ENCODE measurements at places on chromosomes 3 and 15.
A peak's percentile ranks its signal among the peaks of the same experiment; 100 is the strongest.

DNA sequence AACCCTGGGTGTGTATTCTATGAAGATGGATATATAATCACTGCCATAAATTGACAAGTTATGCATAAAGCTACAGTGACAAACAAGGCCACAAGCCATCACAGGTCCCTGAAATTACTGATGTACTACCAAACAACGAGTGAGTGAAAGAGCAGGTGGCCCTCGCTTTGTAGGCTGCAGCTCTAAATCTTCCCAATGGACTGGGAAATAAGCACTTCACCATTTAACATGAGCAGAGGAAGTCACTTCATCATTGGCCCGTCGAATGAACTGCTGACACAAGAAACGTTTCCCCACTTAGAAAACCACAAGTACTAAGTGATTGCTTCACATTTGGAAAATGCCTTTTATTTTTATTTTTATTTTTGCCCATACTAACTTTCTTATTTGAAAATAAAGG is 218.0 kb downstream of the ZNF385D start:
- no peak for DNase-seq

GRCh38 chr3:165854696-165855095 is 17.5 kb upstream of the BCHE start:
- peak; percentile 34 for DNase-seq

GRCh38 chr15:71290881-71291635 is 175.8 kb downstream of the THSD4 start:
- no peak for DNase-seq

DNA sequence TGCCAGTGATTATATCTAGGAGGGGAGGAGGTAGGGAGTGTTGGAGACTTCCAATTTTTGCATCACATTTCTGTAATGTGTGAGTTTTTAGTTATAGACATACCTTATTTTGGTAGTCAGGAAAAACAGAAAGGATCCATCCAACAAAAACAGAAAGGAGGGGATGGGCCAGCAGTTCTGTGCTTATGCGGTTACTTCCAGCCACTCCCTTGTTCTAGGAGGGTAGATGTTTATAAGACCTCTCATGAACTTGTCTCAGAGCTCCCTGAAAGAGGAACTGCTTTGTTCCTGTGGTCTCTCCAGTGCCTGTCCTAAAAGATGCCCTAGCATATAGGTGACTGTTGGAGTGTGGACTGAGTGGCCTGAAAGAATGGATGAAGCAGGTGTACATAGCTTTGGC is 323.3 kb downstream of the CACNA2D3 start:
- no peak for DNase-seq

DNA sequence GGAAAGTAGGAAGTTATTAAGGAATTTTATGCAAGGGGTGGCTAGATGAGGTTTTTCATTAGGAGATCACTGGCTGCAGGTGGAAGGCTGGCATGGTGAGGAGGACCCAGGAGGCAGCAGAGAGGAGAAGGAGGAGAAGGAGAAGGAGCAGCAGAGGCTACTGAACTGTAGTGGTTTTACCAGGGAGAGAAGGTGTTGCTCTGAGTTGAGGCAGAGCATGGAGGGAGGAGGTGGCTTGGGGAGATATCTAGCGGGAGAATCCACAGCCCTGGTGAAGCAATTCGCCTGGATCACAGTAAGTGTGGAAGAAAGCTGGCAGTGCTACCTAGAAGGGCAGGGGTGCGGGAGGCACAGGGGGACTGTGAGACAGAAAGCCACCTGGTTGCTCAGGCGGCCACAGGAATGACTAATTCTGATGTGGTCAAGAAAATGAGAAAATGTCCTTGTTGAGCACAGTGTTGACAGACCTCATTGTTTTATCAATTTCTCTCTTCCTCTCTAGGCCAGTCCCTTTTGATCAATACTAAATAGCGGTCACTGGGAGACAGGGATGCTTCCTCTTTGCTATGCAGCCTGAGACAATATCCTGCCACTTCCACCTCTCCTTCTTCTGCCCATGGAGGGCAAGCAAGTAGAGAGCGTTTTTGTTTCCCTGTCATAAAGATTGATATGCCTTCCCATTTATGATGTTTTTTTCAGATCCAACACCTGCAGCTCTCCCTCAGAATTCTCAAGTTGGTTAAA is 94.6 kb downstream of the EEFSEC start:
- DNase-seq = no peak

GRCh38 chr3:29348316-29348715 is 67.4 kb downstream of the RBMS3 start:
- DNase-seq = no peak

DNA sequence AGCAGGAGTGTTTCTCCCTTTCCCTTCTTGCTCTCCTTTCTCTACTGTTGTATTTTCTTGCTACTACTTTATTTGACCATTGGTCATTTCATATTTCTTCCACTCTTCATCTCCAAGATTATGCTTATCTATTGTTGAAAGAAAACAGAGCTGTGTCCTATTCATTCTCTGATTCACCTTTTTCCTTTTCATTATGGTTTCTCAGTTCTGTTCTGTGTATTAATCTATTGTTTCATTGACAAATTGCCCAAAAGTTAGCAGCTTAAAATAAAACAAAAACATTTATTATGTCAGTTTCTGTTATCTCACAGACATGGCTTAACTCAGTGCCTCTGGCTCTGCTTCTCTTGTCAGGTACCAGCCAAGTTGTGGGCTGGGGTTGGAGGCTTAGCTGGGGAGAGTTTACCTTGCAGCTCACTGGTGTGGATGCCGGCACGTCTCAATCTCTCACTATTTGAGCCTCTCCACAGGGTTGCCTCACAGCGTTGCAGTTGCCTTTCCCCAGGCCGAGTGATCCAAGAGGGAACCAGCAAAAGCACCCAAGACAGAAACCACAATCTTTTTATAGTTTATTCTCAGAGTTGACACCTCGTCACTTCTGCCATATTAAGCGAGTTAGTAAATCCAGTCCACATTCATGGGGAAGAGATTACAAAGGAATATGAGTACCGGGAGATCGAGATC is 36.9 kb upstream of the FILIP1L start:
- DNase-seq = no peak

- DNase-seq = no peak
Observed at GRCh38 chr3:18591120-18591519, 166.0 kb upstream of the SATB1 start.

GRCh38 chr15:65875458-65875857 is 6.2 kb downstream of the RAB11A start:
- DNase-seq = no peak

- no peak for DNase-seq
Observed at GRCh38 chr3:139264375-139264774, 79.4 kb upstream of the MRPS22 start.

DNA sequence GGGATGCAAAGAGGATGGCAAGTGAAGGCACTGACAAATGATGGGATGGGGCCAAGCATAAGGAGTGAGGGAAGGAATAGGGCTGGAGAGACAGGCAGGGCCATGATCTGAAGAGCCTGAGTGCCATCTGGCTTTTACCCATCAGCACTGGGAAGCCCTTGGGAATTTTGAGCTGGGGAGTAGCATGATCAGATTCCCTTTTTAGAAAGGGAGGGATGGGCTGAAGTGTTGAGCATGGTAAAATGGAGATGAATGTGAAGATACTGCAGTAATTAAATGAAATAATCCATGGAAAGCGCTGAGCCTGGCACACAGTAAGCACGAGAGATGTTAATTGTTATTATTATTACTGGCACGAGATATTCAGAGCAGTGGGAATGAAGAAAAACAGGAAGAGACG is 9.9 kb downstream of the RBP1 start:
- DNase-seq = no peak

DNA sequence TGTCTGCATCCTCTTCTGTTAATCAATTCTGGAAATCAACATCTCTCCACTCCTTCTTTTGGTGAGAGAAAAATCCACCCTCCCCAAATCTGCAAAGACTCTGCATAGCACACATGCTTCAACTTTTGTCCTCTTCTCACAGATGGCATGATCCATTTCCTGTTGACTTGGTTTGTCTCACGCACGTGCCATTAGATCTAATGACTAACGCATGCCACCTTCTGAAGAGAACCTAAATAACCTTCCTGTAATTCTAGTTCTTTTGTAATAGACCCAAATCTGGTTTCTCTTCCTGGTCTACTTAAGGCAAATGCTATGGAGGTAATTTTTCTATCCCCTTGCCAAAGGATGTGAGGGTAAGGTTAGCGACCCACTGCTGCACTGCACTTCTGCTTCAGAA is 51.0 kb upstream of the ATOSA start:
- DNase-seq = peak; percentile 36

GRCh38 chr3:197475997-197476525 is 79.7 kb downstream of the BDH1 start:
- DNase-seq = no peak

DNA sequence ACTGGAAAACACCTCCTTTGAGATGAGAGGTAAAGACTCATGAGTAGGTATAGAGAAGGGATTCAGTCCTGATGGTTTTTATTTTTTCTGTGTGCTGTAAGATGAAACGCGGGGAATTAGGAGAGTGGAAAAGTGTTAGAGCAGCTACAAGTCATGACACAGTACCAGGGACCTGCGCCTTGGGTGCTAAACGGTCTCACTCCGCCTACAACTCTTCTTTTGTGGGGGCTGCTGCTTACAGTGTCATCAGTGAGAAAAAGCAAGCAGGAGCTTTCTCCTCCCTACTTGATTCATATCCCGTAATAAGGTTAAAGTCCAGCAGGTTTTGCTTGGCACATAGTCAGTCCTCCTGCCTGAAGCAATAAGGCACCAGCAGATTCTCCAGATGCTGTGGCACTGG is 39.1 kb downstream of the RASGRP1 start:
- DNase-seq = no peak

DNA sequence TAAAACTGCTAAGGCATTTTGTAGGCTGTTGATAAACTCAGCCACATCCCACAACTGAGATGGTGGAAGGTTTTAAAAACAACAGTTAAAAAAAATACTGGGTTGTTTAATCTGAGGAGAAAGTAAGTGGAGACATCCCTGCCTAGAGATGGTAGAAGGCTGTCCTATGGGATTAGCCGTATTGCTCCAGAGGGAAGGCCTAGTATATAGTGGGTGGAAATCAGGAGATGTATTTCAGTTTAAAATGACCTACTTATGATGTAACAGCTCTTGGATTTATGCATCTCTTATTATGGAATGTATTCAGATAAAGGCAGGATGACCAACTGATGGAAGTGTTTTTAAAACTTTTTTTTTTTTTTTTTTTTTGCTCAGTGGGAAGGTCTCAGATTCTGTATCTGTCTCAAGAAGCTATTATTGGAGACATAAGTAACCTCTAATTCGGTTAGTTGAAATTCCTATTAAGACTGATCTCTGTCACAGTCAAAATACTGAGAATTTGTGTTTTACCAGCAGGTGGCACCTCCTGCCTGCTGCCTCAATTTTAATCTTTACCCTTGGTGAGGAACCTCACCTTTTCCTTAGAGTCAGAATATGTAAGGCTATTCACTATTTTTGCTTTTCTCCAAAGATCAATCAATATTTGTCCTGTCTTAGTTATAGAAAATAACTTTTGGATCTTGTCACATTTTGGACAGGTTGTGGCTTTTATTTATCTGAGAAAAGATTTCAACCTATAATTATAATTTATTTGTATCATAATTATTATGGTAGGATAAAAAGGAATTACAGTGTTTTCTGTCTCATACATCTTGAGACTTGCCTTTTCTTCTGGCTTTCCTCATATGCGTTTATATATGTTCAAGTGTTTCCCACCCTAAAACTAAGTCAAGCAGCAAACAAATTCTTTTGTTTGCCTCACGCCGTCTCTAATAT is 63.0 kb downstream of the VPS8 start:
- DNase-seq = peak; percentile 51

DNA sequence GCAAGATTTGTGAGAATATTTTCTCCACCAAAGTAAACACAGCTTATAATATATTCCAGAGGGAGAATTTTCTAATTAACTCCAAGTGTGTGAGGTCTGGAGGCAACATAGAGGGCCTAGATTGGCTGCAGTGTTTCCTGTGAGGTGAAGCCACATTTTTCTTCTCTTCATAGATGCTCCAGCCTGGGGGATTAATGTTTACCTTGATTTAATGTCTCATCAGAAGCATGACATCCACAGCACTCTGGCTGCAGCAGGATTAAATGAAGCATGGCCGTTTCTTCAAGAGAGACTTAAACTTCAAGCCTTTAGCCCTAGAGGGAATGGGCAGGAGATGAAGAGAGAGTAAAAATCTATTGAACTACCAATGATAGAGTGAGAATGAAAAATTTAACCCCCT is 137.9 kb upstream of the ZBTB20 start:
- DNase-seq = no peak

DNA sequence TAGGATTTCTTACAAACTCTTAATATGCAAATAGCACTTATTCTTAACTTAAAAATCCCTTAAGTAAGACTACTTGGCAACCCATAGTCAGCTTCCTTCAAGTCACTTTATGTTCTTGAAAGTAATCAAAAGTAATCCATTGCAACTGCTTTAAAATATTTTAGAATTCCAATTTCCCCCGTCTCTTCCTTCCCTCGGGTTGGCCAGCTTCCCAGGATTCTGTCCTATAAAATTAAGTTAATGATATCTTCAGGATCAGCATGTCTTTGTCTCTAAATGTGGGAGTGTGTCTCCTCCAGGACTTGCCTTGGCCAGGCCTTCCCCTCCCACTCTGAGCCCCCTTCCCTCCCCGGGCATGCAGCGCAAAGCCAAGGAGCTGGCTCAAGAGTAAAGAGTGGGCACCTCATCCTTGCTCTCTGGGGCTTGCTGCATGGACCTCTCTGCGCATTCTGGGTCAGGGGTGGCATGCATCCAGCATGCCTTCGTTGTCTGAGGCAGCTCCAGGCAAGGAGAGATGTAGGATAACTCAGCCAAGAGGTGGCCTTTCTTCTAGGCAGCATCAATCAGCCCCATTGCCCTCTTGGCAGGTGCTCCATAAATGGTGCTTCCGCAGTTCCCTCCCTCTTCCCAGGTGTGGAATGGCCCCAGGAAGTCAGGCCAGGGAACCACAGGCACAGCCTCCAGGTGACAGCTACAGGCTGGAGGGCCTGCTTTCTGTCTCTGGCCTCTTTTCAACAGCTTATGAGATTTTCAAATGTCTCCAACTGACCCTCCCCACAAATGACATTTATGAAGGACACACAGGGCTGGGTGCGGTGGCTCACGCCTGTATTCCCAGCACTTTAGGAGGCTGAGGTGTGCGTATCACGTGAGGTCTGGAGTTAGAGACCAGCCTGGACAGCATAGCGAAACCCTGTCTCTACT is 108.7 kb upstream of the ALDH1A3 start:
- DNase-seq = no peak

- no peak for DNase-seq
Observed at GRCh38 chr3:49700453-49701128, 11.2 kb downstream of the RNF123 start.

DNA sequence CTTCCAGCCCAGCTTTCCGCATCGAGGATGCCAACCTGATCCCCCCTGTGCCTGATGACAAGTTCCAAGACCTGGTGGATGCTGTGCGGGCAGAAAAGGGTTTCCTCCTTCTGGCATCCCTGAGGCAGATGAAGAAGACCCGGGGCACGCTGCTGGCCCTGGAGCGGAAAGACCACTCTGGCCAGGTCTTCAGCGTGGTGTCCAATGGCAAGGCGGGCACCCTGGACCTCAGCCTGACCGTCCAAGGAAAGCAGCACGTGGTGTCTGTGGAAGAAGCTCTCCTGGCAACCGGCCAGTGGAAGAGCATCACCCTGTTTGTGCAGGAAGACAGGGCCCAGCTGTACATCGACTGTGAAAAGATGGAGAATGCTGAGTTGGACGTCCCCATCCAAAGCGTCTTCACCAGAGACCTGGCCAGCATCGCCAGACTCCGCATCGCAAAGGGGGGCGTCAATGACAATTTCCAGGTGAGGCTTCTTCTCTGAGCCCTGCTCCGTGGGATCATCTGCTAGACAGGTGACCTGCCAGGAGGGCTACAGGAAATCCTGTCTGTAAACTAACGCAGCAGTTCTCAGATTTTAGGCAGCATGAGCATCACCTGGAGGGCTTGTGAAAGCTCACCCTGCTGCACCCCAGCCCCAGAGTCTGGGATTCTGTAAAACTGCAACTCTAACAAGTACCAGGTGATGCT is 1.6 kb downstream of the THBS1 start:
- no peak for DNase-seq

All from KBM-7 (cell line).